ENCODE measurements at places on chromosomes 12 and 14.
A peak's percentile ranks its signal among the peaks of the same experiment; 100 is the strongest.

GRCh38 chr12:113103756-113104450, 31.7 kb downstream of the RASAL1 start:
- no peak for DNase-seq

GRCh38 chr14:68981539-68981976, 2.5 kb upstream of the ACTN1 start:
- no peak for DNase-seq

DNA sequence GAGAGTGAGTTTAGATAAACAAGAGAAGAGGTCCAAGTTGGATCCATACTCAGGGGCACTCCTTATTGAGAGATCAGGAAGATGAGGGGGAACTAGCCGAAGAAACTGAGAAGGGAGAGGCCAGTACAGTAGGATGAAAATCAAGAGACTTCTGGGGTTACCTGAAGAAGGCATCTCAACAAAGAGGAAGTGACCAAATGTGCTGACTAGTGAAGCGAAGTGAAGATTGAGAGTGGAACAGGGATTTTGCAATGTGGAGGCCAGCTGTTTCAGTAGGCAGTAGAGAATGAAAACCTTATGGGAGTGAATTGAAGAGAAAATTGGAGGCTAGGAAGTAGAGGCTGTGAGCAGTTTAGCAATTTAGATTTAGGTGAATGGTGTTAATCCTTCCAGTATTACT, 153.0 kb downstream of the SYNE2 start:
- no peak for DNase-seq

GRCh38 chr12:6963791-6964413, 6.6 kb downstream of the PHB2 start:
- DNase-seq: no peak

DNA sequence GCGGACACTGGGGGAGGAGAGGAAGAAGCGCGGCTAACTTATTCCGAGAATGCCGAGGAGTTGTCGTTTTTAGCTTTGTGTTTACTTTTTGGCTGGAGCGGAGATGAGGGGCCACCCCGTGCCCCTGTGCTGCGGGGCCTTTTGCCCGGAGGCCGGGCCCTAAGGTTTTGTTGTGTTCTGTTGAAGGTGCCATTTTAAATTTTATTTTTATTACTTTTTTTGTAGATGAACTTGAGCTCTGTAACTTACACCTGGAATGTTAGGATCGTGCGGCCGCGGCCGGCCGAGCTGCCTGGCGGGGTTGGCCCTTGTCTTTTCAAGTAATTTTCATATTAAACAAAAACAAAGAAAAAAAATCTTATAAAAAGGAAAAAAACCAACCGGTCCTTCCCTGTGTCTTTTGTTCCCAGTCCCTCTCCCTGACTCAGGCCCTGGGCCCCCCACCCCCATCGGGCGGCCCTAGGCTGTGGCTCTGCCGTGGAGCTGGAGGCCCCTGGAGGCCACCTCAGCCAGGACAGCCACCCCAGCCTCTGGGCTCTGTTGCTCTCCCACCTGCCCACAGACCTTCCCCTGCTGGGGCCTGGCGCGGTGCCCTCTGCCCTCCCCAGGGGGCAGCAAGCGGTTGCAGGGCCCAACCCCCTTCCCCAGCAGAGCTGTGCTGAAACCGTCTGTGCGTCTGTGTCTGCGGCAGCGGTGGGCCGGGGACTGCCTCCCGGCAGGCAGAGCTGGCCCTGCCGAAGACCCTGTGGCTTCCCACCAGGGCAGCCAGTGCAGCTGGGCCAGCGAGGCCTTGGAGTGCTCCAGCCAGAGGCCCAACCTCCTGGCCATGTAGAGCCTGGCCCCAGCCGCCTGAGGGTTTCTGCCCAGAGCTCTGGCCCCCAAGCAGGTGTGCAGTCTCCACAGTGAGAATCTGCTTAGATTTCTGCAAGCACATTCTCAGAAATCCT, 4.0 kb upstream of the CRIP2 start:
- no peak for DNase-seq

GRCh38 chr12:12356467-12356895, 397 bp upstream of the BORCS5 start:
- no peak for DNase-seq

- DNase-seq: no peak
These were observed 53.8 kb upstream of the CCDC196 start for GRCh38 chr14:66432334-66432733.

DNA sequence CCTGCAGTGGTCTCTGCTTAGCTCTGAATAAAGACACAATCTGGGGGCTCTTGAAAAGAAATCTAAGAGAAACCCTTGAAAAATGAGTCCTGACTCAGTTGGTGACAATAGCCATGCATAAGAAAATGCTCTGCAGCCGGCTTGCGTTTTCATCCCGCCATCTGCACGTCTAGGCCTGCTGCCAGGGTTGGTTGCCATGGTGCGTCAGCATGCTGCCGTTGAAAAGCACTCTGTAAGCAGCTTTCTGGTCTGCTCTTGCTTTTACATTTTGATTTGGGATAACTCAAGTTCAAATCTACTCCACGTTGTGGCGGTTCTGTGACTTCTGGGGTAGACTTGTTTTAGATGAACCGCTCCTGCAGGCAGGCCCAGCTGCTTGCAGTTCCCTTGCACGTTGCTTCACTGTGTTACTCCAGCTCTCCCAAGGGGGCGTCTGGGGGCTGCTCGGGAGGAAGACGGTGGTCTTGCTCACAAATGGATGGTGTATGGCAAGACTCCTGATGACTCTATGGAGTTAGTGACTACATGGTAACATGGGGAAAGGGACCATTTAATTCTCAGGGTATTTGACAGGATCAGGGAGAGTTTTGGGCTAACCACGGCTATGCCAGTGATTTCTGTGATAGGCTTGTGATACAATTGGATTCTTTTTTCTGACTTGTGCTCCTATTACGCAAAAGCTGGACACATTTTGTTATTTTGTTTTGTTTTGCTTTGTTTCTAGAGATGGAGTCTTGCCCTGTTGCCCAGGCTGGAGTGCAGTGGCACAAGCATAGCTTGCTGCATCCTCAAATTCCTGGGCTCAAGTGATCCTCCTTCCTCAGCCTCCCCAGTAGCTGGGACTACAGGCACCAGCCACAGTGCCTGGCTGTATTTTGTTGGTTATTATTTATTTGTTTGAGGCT, 15.8 kb downstream of the WNT5B start:
- peak; percentile 89 for DNase-seq

- DNase-seq: no peak
These were observed 32.2 kb upstream of the PLXNC1 start for GRCh38 chr12:94116191-94116590.

DNA sequence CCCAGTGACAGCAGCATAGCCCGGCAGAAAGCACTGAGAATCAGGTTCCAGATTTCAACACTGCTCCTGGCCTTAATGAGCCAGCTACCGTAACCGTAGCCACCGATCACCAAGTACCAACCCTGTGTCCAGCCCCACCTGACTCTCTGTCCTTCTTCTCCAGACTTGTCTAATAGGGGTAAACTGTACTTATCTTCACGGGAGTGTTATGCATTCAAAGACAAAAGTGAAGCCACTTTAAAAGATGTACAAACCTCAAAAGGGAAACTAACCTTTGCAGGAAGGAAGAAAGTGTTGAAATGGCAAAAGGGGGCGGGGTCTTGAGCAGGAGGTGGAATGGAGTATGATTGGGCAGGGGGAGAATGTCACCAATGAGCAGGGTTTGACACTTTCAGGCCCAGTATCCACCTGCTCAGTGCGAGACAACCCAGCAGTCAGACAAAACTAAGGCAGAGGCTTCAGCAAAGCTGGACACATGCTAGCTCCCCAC, 226.1 kb downstream of the CHST11 start:
- DNase-seq: no peak

DNA sequence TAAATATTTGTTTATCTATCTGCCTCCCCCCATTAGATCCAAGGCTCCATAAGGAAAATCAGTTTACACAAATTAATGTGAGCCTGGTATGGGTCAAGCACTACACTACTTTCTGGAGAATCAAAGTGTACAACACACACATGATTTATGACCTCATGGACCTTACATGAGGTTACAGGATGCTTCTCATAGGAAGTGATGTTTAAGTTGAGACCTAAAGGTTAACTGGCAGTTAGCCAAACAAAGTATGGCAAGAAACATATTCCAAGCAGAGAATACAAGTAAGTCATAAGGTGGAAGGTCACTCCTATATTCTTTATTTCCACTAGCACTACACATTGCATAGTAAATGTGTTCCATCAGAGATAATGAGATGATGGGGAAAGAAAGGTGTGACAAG, 39.2 kb downstream of the OSBPL8 start:
- no peak for DNase-seq

GRCh38 chr12:13537623-13538022, 341.1 kb downstream of the EMP1 start:
- DNase-seq: no peak

DNA sequence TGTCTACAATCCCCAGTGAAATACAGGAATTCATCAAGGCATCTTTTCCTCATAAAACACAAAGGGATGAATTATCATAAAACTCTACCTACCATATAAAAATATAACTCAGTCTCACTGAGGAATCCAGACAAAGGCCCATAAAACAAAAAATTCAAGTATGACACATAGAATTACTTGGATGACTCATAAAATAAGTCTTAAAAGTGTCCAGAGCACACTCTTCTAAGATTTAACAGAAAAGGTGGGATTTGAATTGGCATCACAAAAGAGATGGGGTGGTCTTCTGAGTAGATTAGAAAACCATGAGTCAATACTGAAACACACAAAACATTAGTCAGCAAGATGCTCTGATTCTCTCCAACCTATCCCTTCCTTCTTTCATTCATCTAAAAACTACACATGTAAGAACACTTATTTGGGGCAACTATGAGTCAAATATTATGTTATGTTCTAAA, 202.7 kb upstream of the GARIN6 start:
- DNase-seq: no peak

Measured in muscle of arm (tissue), 14 donors.